ENCODE measurements at places on chromosomes 2 and 18. TPM values are rescaled to one million over a fixed set of nuclear protein-coding genes. Genes with fewer than 3 reads are reported as not detected.

COL3A1 gene
- 14,045 TPM for total RNA-seq

ORC2 gene
- 12.7 TPM for total RNA-seq

SRSF7 gene
- 92.1 TPM for total RNA-seq

VIL1 gene
- total RNA-seq = not detected

HOXD8 gene
- 0.45 TPM for total RNA-seq

C2orf78 gene
- total RNA-seq = not detected

DCDC2C gene
- total RNA-seq = not detected

NCOA1 gene
- total RNA-seq = 10.4 TPM

SLC19A3 gene
- 1.6 TPM for total RNA-seq

ATP6V1B1 gene
- total RNA-seq = 0.09 TPM

CCDC141 gene
- 2.7 TPM for total RNA-seq

FSHR gene
- not detected for total RNA-seq

GNLY gene
- not detected for total RNA-seq

SAG gene
- not detected for total RNA-seq

TRAPPC12 gene
- total RNA-seq = 62.7 TPM

RUFY4 gene
- not detected for total RNA-seq

DYNAP gene
- total RNA-seq = not detected

ST8SIA5 gene
- not detected for total RNA-seq

COL4A3 gene
- total RNA-seq = 1.3 TPM

SH3RF3 gene
- 8.4 TPM for total RNA-seq

PROKR1 gene
- total RNA-seq = not detected

SNTG2 gene
- not detected for total RNA-seq

CYP26B1 gene
- total RNA-seq = 2.5 TPM

SALL3 gene
- total RNA-seq = not detected

ICA1L gene
- 8.9 TPM for total RNA-seq

VWC2L gene
- total RNA-seq = not detected

UGT1A10 gene
- 0.41 TPM for total RNA-seq

ADRA2B gene
- total RNA-seq = under 0.01 TPM

PHLPP1 gene
- total RNA-seq = 14.1 TPM

LRRTM1 gene
- not detected for total RNA-seq

TMEM247 gene
- total RNA-seq = not detected

GKN2 gene
- total RNA-seq = not detected

GRHL1 gene
- 1.3 TPM for total RNA-seq

ESPNL gene
- 2.4 TPM for total RNA-seq

INHA gene
- 0.18 TPM for total RNA-seq

ABCG5 gene
- not detected for total RNA-seq

TMEM200C gene
- 0.33 TPM for total RNA-seq

Measured in fibroblast of the aortic adventitia (primary cell).